Body of pancreas (tissue), 4 donors: ENCODE measurements at places on chromosomes 1 and 21. TPM values are rescaled to one million over a fixed set of nuclear protein-coding genes. Genes with fewer than 3 reads are reported as not detected.
A peak's percentile ranks its signal among the peaks of the same experiment; 100 is the strongest.

DNA sequence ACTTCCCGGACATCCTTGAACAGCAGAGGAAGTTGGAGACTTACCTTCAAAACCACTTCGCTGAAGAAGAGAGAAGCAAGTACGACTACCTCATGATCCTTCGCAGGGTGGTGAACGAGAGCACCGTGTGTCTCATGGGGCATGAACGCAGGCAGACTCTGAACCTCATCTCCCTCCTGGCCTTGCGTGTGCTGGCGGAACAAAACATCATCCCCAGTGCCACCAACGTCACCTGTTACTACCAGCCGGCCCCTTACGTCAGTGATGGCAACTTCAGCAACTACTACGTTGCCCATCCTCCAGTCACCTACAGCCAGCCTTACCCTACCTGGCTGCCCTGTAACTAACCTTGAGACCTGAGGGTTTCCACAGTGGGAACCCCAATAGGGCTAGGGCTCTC is 17.9 kb downstream of the TENT5C start:
- H3K27me3 ChIP-seq = no peaks in the 10 kb centered on the region
- H3K27ac ChIP-seq = peak overlapping the region; percentile 53
- peaks cover 97% of the 10 kb centered on the region for H3K4me1 ChIP-seq
- H3K4me3 ChIP-seq = no peak overlapping the region
- DNase-seq = no peak
- H3K36me3 ChIP-seq = no peaks in the 10 kb centered on the region

DNA sequence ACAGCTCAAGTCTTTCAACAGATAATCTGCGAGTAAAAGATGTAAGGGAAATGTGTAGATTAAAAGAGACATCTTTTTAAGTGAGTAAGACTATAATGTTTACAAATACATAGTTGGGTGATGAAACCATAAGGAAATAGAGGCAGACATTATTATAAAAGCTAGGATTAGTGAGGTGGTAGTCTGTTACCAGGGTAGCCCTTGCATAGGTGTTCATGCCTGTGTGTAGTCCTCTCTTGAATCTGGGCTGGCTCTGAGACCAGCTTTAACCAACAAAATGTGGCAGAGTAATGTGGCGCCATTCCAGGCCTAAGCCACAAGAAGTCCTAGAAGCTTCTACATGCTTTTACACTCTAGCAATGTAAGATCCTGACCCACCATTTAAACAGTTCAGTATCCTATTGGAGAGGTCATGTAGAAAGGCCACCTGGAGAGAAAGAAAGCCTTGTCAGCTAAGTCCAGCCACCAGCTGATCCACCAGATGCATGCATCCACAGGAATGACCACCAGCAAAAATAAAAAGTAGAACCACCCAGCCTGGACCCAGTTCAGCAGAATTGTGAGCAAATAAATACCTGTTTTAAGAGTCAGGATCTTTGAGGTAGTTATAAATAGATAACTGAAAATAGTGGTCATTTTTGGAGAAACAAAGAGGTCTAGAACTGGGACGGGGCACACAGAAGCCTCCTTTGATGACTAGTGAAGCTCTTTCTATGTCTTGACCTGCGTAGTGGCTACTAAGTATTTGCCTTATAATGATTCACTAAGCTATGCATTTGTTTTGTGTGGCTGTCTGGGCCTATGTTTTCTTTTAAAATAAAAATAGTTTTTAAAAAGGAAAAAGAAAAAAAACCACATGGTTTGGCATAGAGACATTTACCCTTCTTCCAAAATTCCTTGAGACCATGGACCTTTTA is 8.1 kb downstream of the NIBAN1 start:
- H3K27me3 ChIP-seq = no peaks in the 10 kb centered on the region
- no peak for DNase-seq
- H3K27ac ChIP-seq = peak overlapping the region; percentile 25
- no peak overlapping the region for H3K4me3 ChIP-seq

DNA sequence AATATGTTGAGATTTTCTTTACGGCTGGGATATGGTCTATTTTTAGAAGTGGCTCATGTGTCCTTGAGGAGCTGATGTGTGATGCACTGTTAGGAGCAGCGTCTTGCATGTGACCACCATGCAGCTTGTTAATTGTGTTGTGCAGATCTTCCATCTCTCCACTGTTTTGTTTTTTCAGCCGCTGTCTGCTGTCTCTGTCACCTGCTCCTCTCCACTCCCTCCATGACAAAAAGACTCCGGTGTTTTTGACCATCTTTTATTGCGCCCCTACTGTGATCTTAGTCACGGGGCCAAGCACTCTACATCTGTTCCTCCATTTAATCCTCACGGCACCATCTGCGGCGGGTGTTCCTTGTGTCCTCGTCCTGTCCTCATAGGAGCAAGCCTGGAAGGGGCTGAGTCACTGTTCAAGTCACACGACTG is 51.8 kb downstream of the ADARB1 start:
- H3K4me1 ChIP-seq = no peaks in the 10 kb centered on the region
- H3K36me3 ChIP-seq = no peaks in the 10 kb centered on the region
- H3K4me3 ChIP-seq = no peak overlapping the region
- no peak for DNase-seq
- no peaks in the 10 kb centered on the region for H3K27me3 ChIP-seq

DNA sequence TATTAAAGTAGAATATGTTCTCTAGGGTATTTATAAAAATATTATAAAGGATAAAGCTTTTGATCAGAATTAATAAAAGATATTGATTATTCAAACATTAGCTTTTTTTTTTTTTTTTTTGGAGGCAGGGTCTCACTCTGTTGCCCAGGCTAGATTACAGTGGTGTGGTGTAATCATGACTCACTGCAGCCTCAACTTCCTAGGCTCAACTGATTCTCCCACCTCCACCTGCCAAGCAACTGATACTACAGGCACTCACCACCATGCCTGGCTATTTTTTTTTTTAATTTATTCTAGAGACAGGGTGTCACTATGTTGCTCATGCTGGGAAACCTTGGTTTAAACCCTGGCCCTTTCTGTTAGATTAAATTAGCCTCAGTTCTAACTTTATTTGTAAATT is 188.3 kb downstream of the CLEC20A start:
- DNase-seq = no peak
- no peak overlapping the region for H3K27ac ChIP-seq
- peaks cover 5% of the 10 kb centered on the region for H3K4me1 ChIP-seq
- no peaks in the 10 kb centered on the region for H3K36me3 ChIP-seq
- H3K4me3 ChIP-seq = no peak overlapping the region
- no peaks in the 10 kb centered on the region for H3K27me3 ChIP-seq

PAPPA2 gene
- 5.4 TPM for total RNA-seq

DUSP23 gene
- total RNA-seq = 91.1 TPM

DNA sequence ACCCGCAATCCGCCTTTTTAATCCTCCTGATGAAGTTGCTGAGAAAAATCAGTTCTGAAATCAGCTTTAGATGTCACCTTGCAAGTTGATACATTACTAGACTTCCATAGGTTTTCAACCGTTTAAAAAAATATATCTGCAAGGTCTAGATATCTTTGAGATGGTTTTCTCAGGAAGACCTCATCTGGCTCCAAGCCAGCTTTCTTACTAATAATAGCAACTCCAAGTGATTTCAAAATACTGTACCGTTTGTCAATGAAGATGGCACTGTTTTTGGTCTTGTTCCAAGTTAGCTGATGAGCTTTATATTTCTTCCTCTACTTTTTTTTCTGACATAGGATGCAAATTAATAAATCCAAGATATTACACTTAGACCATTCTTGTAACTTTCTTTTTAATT is 40.3 kb downstream of the LRRC8C start:
- H3K27ac ChIP-seq = no peak overlapping the region
- H3K36me3 ChIP-seq = no peaks in the 10 kb centered on the region
- no peaks in the 10 kb centered on the region for H3K27me3 ChIP-seq
- no peaks in the 10 kb centered on the region for H3K4me1 ChIP-seq
- no peak for DNase-seq

DNA sequence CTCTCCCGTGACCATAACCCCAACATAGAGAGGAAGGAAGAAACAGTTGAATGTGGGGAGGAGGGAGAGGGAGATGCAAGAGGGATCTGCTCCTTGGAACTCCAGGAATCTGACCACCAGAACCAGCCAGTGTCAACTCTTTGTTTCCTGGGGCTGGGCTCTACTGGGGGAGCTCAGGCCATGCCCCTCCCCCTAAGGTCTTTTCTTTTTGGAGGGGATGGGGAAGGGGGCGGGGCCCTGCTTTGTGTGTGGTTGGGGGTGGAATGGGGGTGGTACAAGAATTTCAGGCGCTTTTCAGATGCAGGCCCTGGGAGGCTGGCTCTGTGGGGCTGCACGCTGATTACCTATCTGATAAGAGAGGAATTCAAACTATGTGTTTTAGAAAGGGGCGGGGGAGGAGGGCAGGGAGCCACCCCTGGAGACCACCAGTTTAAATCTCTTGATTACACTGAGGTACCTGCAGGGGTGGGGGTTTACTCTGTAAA is 8.3 kb downstream of the LIN28A start:
- no peaks in the 10 kb centered on the region for H3K36me3 ChIP-seq
- H3K4me1 ChIP-seq = no peaks in the 10 kb centered on the region
- no peak overlapping the region for H3K27ac ChIP-seq
- no peak for DNase-seq
- H3K4me3 ChIP-seq = no peak overlapping the region

GBP6 gene
- total RNA-seq = not detected

KANK4 gene
- total RNA-seq = 9.1 TPM

PCNX2 gene
- 24.1 TPM for total RNA-seq

- no peaks in the 10 kb centered on the region for H3K36me3 ChIP-seq
- H3K27ac ChIP-seq = no peak overlapping the region
- H3K27me3 ChIP-seq = no peaks in the 10 kb centered on the region
- no peak overlapping the region for H3K4me3 ChIP-seq
- no peak for DNase-seq
Observed at GRCh38 chr1:215970406-215970805, 403.3 kb downstream of the KCTD3 start.
